AG09319 (cell line): ENCODE measurements at places on chromosomes 16 and 17.

DNA sequence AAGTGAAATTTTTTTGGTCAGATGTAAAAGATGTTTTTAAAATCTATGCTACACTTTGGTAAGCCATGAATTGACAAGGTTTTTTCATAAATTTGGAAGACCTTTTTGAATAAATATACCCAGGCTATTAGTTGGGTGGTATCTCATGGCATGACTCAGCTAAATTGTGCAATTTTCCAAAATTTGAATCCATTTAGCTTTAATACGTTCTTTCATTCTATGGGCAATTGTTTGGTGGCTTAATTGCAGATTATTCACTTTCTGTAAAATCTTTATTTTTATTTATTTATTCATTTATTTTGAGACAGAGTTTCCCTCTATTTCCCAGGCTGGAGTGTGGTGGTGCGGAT, 82.8 kb upstream of the TNRC6A start:
- DNase-seq: no peak

- no peak for DNase-seq
These were observed 85.0 kb upstream of the CHMP6 start for GRCh38 chr17:80906364-80907259.

DNA sequence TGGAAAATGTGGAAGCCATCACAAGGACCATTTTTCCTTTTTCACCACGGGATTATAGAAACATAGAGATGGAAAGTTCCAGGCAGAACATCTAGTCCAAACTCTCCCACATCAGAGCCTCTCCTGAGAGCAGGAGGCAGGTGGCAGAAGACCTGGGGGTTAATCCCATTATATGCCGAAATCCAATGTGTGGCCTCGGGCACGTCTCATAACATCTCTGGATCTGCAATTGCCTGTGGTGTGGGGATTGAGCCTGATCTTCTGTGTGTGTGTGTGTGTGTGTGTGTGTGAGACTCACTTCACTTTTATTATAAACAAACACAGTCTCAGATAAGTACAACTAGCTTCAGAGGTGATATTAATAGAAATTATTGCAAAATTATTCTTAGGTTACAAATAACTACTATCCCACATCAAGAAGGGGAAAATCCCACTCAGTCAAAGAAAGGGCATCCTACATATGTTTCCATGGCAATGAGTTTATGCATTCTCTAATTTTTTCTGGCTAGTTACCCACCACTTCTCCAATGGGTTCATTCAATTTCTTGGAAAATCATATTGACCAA, 199.1 kb downstream of the FOXL1 start:
- no peak for DNase-seq

DNA sequence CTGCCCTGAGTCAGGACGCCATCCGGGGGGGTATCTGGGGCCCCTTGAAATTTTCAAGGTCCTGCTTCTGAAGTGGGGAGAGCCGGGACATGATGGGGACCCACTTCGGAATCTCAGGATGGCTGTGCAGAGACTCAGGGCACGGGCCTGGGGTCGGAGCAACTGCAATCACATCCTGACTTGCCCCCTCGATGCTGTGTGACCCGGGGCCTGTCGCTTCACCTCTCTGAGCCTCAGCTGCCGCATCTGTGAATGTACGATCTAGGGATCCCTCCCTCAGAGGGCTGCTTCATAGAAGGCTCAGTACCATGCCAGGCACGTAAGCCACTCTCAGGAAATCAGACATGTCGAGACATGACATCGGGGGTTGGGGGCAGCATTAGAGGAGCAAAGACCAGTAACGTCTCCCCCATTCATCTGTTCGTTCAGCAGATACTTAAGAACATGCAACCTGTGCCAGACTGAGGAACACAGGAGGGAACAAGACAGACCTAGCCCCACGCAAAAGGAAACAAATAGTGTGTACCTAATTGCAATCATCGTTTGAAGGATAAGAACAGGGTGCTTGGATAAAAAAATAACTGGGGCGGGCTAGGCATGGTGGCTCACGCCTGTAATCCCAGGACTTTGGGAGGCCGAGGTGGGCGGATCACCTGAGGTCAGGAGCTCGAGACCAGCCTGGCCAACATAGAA, 229.6 kb downstream of the PARN start:
- no peak for DNase-seq

DNA sequence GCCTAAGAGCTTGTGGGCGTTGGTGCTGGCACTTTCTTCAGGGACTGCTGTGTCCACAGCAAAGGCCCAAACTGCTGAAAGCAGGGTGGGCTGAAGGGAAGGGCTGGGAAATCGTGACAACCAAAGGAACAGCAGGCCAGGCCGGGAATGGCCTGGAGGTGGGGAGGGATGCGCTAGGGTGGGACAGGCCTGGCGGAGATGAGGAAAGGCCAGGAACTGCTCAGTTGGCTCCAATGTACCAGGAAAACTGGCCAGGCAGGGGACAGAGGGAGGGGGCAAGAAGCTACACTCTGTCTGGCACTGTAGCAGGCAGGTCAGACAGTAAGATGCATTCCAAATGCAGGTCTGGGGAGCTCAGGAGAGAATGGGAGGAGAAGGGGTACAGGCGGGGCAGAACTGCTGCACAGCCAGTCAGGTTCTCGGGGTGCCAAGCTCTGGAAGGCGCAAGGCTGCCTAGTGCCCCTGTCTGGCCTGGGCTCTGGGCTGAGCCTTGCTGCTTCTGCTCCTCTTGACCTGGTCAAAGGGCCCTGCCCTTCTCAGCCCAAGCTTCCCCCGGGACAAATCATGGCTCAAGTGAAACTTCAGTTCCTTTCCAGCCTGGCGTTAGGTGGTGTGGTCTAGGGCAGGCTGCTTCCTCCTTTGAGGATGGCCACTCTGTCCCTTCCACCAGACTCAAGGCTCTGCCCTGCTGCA, 7.3 kb downstream of the PNMT start:
- no peak for DNase-seq

DNA sequence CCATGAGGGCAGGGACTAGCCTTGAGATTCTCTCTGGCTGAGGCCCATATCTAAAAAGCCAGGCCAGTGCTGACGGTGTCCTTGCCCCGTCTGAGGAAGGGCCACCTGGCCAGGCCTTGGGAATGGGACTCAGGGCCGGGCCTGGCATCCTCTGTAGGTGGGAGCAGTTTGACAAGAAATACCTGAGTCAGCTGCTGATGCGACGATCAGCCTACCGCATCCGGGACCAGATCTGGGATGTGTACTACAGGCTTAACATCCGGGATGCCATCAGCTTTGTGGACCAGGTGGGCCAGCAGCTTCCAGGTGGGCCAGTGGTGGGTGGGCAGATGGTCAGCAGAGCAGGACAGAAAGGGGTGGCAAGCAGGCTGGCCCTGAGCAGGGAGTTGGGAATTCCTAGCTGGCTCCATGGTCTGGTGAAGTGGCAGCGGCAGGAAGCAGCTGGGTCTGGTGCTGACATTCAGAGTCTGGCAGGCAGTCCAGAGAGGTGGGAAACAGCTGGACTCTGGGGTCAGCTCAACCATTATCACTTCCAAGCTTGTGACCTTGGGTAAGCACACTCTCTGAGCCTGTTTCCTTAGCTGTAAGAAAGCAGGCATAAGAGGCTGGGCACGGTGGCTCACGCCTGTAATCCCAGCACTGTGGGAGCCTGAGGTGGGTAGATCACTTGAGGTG, 9.5 kb downstream of the SLC9A5 start:
- DNase-seq: no peak

DNA sequence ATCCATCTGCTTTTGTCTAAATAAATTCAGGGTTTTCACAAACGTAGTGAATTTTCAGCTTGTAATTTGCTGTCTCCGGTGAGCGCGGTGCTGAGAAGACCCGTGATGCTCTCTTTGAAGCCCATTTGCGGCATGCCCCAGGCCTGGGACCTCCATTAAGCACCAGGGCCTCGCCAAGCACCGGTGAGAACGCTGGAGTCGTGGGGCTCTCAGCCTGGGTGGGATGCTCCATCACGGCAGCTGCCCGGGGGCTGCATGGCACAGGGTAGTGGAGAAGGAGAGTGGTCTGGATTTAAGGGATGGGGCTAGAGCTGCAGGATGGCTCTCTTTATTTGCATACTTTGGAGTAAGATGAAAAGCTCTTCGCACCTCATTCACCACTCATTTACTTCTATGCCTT, 248.7 kb downstream of the ABCC12 start:
- DNase-seq: no peak

- no peak for DNase-seq
These were observed 14.9 kb upstream of the HLF start for GRCh38 chr17:55249861-55250260.

- no peak for DNase-seq
These were observed 570 bp upstream of the BCO1 start for GRCh38 chr16:81237942-81238295.
